ENCODE measurements at places on chromosomes 12 and 14. TPM values are rescaled to one million over a fixed set of nuclear protein-coding genes. Genes with fewer than 3 reads are reported as not detected.
A peak's percentile ranks its signal among the peaks of the same experiment; 100 is the strongest.

Gene STAB2
- 2.7 TPM for total RNA-seq

Gene ZDHHC22
- not detected for total RNA-seq

DNA sequence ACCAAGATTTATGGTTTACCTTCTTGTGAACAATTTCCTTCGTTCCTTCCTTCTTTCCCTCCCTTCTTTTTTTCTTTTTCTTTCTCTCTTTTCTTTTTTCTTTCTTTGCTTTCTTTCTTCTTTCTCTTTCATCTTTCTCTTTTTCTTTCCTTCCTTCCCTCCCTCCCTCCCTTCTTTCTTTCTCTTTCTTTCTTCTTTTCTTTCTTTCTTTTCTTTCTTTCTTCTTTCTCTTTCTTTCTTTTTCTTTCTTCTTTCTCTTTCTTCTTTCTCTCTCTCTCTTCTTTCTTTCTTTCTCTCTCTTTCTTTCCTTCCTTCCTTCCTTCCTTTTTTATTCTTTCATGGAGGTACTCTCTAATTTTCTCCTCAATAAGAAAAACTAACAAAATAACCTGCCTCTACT, 462.1 kb upstream of the ATP2B1 start:
- no peaks in the 10 kb centered on the region for H3K27me3 ChIP-seq
- H3K4me1 ChIP-seq = no peaks in the 10 kb centered on the region
- H3K27ac ChIP-seq = no peak overlapping the region
- no peak overlapping the region for H3K4me3 ChIP-seq

Gene C12orf50
- total RNA-seq = not detected

Gene HAL
- 7.1 TPM for total RNA-seq

Gene CLMN
- total RNA-seq = 20.1 TPM

Gene KERA
- 0.26 TPM for total RNA-seq

Gene SBNO1
- 32.1 TPM for total RNA-seq

Gene IL26
- total RNA-seq = not detected

DNA sequence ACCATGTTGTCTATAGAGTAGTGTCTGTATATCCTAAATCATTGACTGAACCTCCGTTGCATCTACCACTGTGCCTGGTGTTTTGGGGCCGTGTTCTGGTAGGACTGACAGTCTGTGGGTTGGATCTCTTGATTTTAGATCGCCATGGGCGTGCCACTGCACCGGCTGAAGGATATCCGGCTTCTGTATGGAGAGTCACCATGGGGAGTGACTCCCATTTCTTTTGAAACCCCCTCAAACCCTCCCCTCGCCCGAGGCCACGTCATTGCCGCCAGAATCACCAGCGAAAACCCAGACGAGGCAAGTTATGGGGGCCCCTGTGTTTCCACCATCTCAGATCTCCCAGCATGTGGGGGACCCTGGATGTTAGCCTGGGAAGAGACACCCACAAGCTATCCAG, 69.1 kb downstream of the ACACB start:
- no peak overlapping the region for H3K4me3 ChIP-seq
- no peak overlapping the region for H3K27ac ChIP-seq
- H3K36me3 ChIP-seq = no peaks in the 10 kb centered on the region
- H3K4me1 ChIP-seq = no peaks in the 10 kb centered on the region
- no peaks in the 10 kb centered on the region for H3K27me3 ChIP-seq

DNA sequence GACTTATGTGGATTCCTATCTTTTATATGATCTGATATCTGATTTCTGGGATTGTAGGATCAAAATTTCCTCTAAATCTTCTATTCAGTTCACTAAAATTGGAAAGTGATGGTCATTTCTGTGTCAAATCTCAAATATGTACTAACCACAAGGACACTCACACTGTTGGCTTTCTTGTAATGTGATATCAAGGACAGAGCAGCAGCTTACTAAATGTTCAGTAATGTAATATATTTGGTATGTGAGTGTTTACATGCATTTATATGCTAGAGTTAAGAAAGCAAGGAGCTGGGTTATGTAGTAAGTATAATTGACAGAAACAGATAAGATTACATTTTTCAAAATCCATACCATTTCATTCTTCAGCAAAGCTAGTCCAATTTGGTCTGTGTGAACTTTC, 16.5 kb downstream of the PUS7L start:
- H3K27me3 ChIP-seq = no peaks in the 10 kb centered on the region
- no peak overlapping the region for H3K4me3 ChIP-seq
- no peaks in the 10 kb centered on the region for H3K4me1 ChIP-seq
- H3K36me3 ChIP-seq = no peaks in the 10 kb centered on the region

DNA sequence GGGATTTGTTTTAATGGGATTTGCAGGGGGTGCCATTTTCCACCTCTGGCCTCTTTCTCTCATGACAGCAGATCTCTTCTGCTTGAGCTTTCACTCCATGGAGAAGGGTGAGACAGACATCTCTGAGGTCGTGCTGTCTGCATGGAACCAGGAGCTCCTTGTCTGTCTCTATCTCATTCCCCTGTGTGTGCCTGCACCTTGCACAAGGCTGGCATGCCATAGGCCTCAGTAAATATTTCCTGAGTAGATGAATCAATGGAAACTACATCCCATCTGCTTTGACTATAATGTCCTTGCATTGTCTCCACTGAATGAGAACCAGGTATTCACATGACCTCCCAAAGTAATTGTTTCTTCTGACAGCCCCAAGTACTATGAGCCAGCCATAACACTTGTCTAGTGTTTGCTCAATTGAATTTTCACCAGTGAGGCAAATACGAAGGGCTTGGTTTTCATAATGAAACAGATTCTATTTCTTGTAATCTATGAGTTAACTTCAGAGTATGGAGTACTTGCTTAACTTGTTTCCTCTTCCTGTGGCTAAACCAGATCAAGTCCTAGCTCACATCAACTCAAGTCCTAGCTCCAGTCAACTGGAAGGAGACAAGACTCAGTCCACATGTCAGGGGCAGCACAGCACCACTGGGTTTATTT, 32.3 kb downstream of the KCNK13 start:
- H3K4me1 ChIP-seq = peaks cover 5% of the 10 kb centered on the region
- H3K4me3 ChIP-seq = no peak overlapping the region
- peak overlapping the region; percentile 50 for H3K27ac ChIP-seq
- no peaks in the 10 kb centered on the region for H3K36me3 ChIP-seq

Gene SERPINA9
- not detected for total RNA-seq

DNA sequence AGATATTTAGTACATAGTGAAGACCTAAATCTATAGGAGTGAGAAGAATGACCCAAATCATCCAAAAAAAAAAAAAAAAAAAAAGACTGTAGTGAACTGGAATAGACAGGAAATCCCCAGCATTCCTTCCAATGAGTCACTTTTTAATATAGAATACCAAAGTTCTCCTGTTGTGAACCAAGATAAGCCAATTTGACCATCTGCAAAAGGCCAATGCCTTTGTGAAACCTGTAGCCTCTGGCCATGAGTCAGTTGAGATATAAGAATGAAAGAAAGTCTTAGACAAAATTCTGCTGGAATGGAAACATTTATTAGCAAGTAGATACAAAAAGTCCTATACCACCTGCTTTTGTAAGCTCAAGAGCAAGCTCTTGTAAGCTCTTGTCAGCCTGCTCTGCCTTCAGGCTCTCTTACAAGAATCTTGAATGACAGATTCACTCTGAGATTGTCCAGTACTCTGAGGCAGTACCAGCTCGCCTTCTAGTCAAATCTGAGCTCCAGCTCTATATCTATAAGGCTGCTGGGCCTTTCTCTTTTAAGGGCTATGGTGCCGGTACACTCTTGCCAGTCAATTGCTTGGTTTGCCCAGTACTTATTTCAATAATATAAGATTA, 243.0 kb upstream of the TMTC1 start:
- no peak overlapping the region for H3K27ac ChIP-seq
- no peaks in the 10 kb centered on the region for H3K4me1 ChIP-seq
- DNase-seq = no peak
- H3K27me3 ChIP-seq = no peaks in the 10 kb centered on the region

Gene RASSF9
- 8.3 TPM for total RNA-seq

- H3K27ac ChIP-seq = no peak overlapping the region
- H3K36me3 ChIP-seq = no peaks in the 10 kb centered on the region
- no peaks in the 10 kb centered on the region for H3K4me1 ChIP-seq
- H3K27me3 ChIP-seq = no peaks in the 10 kb centered on the region
Measured at GRCh38 chr12:67943141-67943892, 45.9 kb upstream of the IFNG-AS1 start.

Gene FAM181A
- 1.1 TPM for total RNA-seq

Gene CAPZA3
- total RNA-seq = not detected

Gene PRIMA1
- 0.47 TPM for total RNA-seq

DNA sequence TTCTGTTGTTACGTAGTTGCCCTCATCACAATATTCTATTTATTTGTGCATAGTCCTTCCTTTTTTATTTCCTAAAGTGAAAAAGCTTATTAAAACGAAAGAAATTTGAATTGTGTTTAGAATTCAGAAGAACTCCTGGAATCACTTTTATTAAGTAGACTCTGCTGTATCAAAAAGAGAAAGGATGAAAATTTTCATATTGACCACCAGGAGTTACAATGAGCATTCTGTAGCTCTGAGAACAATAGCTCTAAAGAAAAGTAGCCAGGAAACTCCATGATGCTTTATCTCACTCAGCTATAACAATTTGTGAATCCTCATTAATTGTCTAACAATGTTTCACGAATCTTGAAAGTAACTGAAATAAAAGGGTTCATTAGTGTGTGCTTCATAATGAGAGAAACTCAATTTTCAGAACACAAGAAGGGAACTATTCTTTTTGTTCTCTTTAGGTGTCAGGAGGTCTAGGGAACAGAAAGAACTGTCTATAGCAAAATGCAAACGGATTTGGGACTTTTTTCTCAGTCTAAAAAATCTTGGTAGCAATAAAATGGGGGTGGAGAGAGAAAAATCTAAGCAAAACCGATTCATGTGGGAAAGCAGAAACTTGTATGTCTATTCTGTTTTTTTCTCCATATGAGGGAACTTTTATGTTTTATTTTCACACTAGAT, 19.3 kb downstream of the ASCL1 start:
- H3K27ac ChIP-seq = no peak overlapping the region
- H3K4me1 ChIP-seq = no peaks in the 10 kb centered on the region
- H3K36me3 ChIP-seq = no peaks in the 10 kb centered on the region

Gene MIP
- total RNA-seq = not detected

Gene CCDC175
- not detected for total RNA-seq

DNA sequence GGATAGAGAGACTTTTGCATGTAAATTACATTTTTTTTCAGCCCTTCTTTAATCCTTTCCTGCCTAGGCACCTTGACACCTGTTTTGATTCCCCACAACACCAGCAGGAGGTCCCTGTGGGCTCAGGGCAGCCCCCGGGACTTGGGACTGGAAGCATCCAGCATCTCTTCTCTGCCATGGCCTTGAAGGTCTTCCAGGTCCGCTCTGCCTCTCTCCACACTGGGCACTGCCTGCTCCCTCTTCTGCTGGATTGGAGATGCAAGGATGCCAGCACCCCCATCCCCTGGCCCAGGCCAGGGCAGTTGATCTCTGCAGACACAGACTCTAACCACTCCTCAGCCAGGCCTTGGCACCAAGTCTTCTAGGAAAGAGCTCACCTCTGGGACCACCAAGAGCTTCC, 134.5 kb upstream of the C14orf180 start:
- no peaks in the 10 kb centered on the region for H3K4me1 ChIP-seq
- no peak overlapping the region for H3K4me3 ChIP-seq
- DNase-seq = no peak

Gene KLHL33
- 0.20 TPM for total RNA-seq

GRCh38 chr12:22334410-22335100, at the start of gene ST8SIA1:
ST8SIA1 (minus strand) TSS chr12:22334707; CDS start chr12:22334232, 475 bp downstream.
- H3K27me3 ChIP-seq = peaks cover 43% of the 10 kb centered on the region
- H3K4me1 ChIP-seq = peaks cover 11% of the 10 kb centered on the region
- H3K27ac ChIP-seq = no peak within 1 kb of the TSS
- H3K4me3 ChIP-seq = peak within 1 kb of the TSS; percentile 47

GRCh38 chr14:56580221-56580711, 668 bp downstream of the TMEM260 start:
- no peak for DNase-seq
- peaks cover 12% of the 10 kb centered on the region for H3K4me1 ChIP-seq
- no peaks in the 10 kb centered on the region for H3K27me3 ChIP-seq
- peak overlapping the region; percentile 88 for H3K4me3 ChIP-seq
- H3K36me3 ChIP-seq = no peaks in the 10 kb centered on the region

GRCh38 chr14:77880056-77880455, 80.1 kb downstream of the ADCK1 start:
- no peak overlapping the region for H3K27ac ChIP-seq
- no peak overlapping the region for H3K4me3 ChIP-seq
- no peak for DNase-seq
- no peaks in the 10 kb centered on the region for H3K27me3 ChIP-seq

Gene P2RX7
- 11.6 TPM for total RNA-seq

Gene TSPAN19
- not detected for total RNA-seq

- H3K27me3 ChIP-seq = no peaks in the 10 kb centered on the region
- peak; percentile 62 for DNase-seq
- no peak overlapping the region for H3K27ac ChIP-seq
Measured at GRCh38 chr12:108367436-108367835, 28.3 kb upstream of the CMKLR1 start.

- H3K36me3 ChIP-seq = no peaks in the 10 kb centered on the region
- H3K27ac ChIP-seq = no peak overlapping the region
Measured at GRCh38 chr12:99029511-99030271, 384.6 kb downstream of the APAF1 start.

Gene APOF
- total RNA-seq = not detected

DNA sequence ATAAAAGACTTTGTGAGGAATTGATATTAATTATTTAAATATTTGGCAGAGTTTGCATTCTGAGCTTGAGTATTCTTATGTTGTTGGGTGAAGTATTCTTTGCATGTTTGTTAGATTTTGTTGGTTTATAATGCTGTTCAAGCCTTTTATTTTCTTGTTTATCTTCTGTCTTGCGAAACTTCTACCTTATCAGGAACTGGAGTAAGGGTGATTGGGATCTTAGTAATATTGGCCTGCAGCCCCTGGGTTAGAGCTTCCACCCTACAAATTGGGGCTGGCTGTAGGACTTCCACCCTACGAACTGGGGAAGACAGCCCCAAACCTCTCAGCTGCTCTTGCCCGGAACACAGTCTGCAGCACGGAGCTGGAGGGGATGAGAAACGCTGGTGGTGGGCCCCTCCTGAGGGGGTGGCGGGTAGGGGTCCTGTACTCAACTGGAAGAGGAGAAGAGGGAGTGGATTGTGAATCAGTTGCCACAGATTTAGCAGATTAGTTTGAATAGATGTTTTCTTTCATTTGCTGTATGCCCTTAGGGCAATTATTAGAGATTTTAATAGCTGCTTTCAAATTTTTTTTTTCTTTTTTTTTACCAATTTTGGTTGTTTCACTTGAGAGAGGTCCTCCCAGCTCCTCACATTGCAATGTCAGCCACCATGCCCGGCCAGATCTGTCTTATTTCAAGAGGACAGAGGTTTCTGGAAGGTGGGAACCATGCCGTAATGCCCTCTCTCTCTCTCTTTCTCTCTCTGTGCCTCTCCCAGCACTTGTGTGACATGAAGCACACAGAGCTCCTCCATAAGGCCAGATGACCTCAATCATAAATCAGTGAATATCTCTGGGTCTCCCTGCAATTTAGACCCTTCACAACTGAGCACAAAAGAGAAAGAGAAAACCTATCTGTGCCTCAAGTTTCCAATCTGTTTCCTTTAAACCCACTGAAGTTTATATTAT, 123.4 kb downstream of the DICER1 start:
- no peak overlapping the region for H3K27ac ChIP-seq
- no peaks in the 10 kb centered on the region for H3K27me3 ChIP-seq
- no peak overlapping the region for H3K4me3 ChIP-seq

- no peak overlapping the region for H3K4me3 ChIP-seq
- DNase-seq = no peak
- H3K27me3 ChIP-seq = no peaks in the 10 kb centered on the region
Measured at GRCh38 chr12:122413516-122414404, 8.7 kb downstream of the CLIP1 start.

- H3K4me1 ChIP-seq = no peaks in the 10 kb centered on the region
- H3K27ac ChIP-seq = peak overlapping the region; percentile 65
- peak; percentile 47 for DNase-seq
- H3K36me3 ChIP-seq = no peaks in the 10 kb centered on the region
Measured at GRCh38 chr14:32710231-32710671, 228.4 kb upstream of the NPAS3 start.

Data from left lung (tissue), 14 donors.